GM23248 (cell line): ENCODE measurements at places on chromosomes 12 and 14.

- no peak for DNase-seq
Observed at GRCh38 chr12:13702381-13702780, 279.0 kb downstream of the GRIN2B start.

GRCh38 chr14:95220663-95221231, 63.4 kb upstream of the DICER1 start:
- DNase-seq = peak; percentile 16

DNA sequence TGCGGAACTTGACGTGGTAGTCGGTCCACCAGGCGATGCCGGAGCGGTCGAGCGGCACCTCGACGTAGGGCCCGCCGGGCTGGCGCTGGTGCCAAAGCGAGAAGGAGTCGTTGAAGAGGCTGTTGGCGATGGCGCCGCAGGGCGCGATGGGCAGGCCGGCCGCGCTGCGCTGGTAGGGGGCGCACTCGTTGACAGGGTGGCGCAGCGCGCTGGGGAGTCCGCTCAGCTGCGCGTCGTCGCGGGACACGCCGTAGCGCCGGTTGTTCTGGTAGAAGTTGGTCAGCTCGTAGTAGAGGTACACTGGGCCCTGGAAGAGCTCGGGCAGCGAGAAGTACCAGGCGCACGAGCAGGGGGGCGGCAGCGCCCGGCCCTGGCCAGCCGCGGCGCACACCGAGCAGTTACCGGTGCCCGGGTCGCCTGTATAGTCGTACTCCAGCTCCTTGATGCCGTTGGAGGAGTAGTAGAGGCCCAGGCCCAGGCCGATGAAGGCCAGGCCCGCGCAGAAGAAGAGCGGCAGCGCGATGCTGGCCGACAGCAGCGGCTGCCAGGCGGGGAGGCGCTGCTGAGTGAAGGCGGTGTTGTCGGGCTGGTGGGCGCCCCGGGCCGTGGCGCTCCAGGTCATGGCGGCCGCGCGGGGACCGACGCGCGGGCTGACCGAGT, 482 bp downstream of the TMEM30B start:
- peak; percentile 64 for DNase-seq

GRCh38 chr12:27226407-27226929, 17.6 kb upstream of the STK38L start:
- DNase-seq = no peak

DNA sequence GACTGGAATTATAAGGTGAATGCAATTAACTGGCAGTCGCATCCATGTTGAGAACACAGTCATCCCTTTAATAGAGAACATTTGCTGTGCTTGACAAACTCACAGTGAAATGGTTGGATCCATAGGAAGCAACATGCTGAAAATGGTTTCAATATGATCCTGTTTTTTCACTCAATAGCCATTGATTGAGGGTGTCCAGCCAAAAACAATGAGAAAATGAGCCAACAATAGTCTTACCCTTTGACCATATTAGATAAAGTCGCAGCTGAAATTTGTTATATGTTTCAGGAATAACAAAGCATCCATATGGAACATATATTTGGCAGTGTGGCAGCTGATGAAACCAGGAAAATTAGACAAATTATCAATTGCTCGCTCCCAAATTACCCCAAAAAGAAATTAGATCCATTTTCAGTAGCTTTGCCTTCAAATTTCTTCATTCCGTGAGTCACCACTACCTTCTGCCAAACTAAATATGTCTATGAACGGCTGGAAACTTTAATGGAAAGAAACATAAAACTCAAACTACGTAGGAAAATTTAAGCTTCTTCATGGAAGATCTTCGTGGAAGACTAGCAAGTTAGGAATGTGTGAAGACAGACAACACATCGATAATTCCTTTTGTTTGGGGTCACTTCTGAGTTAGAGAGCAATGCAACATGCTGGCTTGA, 17.4 kb downstream of the IGF1 start:
- DNase-seq = peak; percentile 84

DNA sequence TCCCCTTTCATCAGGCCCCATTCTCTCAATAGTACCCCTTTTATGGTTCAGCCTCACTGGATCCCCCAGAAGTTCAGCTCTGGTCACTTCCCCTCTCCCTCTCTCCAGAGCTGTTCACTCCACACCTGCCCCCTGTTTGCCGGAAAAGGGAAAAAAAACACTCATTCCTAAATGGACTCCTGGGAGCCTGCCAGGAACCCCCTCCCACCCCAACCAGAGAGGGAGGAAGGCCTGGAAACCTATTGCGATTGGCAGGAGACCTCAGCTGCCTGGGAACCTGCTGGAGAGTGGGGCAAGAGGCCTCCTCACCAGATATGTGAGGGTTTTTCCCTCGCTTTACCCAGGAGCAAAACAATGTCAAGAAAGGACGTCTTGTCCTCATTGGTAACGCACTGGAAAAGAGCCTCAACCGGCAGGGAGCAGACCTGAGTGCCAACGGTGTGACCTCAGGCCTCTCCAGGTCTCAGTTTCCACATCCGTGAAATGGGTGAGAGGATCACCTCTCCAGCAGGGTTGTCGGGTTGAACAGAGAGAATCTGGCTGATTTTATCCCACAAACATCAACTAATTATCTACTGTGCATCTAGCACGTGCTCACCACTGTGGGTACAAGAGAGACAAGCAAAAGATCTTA, 4.6 kb downstream of the DTX1 start:
- DNase-seq = no peak

- DNase-seq = no peak
Observed at GRCh38 chr12:118038137-118038536, 21.6 kb downstream of the RFC5 start.

DNA sequence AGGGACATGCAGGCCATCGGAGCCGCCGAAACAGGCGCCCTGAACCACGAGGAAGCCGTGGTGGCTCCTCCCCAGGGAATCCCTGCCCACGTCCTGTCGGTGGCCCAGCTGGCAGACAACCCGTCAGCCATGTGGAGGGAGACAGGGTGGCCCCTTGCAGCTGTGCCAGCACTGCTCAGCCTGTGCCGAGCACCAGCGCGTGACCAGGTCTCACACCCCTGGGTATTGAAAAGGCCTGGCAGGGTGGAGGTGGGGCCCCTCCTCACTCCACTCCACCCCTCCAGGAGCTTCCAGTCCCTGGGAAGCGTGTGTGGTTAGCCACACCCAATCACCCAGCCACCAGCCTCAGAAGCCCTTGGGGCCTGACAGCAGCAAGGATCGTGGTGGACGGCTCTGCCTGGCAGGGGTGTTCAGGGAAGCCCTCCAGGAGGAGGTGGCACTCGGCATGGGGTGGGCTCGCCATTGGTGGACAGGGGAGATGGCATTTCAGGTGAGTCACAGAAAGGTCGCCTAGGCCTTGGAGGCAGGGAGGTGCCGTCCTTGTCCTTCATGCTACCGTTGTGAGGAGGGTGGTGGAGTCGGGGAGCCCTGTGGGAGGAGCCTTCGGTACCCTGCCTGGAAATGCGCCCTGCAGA, 12.3 kb upstream of the DLK1 start:
- peak; percentile 39 for DNase-seq

GRCh38 chr12:26251600-26251999, 56.2 kb downstream of the SSPN start:
- DNase-seq = no peak

DNA sequence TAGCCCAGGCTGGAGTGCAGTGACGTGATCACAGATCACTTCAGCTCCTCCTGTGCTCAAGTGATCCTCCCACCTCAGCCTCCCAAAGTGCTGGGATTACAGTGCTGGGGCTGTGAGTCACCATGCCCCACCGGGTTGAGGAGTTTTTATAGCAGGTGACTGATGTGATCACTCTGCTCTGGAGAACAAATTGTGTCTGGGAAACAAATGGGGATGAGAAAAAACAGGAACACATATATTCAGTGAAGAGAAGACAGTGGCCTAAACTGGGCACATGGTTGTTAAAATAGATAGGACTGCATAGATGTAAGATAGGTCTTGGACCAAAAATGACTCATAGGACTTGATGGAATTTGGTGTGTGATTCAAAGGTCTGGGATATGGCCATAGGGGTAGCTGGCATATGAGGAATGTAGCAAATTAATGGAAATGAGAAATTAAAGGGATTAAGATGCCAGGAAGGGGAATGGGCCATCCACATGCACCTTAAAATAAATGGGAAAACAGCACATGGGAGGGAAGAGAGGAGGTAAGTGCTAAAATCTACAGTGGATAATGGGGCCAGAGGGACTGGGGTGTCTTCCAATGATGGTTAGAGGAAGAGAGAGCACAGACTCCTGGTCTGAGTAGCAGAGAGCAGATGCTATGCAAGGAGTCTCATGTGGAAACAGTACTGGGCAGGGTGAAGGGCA, 11.2 kb downstream of the BCAT1 start:
- peak; percentile 57 for DNase-seq

GRCh38 chr14:70708717-70709570, 67.2 kb downstream of the TTC9 start:
- DNase-seq = no peak

GRCh38 chr14:92564344-92565039, 50.9 kb downstream of the RIN3 start:
- DNase-seq = no peak

- DNase-seq = no peak
Observed at GRCh38 chr12:49190974-49191373, 2.1 kb upstream of the TUBA1A start.

GRCh38 chr14:75283162-75283832, 4.7 kb downstream of the FOS start:
- peak; percentile 55 for DNase-seq

GRCh38 chr12:111024205-111024801, 103.9 kb upstream of the MYL2 start:
- DNase-seq = peak; percentile 70

DNA sequence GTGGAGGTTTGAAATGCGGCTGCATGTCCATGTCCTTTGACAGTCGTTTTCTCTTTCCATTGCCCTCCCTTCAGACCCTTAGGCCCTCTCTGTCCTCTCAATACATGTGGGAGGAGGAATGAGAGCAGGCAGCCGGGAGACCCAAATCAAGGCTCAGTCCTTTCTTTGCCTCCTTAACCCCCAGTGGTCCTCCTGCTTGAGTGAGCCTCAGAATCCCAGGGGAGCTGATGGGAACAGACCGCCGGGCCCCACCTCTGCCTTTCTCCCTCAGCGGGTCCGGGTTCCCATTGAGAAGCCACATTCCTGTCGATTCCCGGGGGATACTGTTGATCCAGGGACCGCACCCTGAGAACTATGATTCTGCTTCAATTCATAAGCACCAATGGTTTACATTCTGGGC, 77.9 kb upstream of the RFLNA start:
- no peak for DNase-seq

DNA sequence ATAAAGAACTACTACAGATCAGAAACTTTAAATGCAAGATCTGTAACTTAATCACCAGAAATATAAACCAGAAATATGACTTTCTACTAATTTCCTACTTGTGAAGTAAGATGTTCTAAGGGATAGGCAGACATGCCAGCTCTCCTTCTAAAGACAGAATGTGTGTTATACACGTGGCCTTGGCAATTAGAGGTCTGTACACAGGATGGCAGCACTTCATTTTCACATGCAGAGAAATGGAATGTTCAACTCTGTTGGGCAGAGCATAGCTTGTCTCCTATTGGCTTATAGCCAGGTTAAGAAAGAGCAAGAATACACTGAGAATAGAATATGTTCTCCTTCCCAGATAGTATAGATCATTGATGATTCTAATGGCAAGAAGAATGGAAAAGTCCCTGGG, 403.8 kb downstream of the DAD1 start:
- peak; percentile 1 for DNase-seq

- no peak for DNase-seq
Observed at GRCh38 chr14:100734031-100734990, 7.6 kb downstream of the DLK1 start.

GRCh38 chr12:1837541-1838204, 17.3 kb downstream of the LRTM2 start:
- no peak for DNase-seq

DNA sequence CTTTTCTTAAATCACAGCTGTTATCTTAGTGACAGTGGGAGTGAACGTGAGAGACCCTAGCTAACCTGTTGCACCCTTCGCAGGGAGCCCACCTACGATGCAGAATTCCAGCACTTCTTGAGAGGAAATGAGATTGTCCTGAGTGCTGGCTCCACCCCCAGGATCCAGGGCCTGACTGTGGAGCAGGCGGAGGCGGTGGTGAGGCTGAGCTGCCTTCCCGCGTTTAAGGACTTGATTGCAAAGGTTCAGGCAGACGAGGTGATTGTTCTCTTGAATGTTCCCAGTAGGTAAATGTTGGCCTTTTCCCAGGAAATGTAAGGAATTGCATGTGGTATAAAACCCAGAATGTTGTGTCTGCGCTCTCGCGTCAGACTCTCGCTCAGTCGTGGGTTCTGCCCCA, 46.7 kb downstream of the HSP90AA1 start:
- DNase-seq = no peak

GRCh38 chr12:65106948-65107347, 14.2 kb downstream of the WIF1 start:
- peak; percentile 41 for DNase-seq
